ENCODE measurements at places on chromosomes 16 and 17.

DNA sequence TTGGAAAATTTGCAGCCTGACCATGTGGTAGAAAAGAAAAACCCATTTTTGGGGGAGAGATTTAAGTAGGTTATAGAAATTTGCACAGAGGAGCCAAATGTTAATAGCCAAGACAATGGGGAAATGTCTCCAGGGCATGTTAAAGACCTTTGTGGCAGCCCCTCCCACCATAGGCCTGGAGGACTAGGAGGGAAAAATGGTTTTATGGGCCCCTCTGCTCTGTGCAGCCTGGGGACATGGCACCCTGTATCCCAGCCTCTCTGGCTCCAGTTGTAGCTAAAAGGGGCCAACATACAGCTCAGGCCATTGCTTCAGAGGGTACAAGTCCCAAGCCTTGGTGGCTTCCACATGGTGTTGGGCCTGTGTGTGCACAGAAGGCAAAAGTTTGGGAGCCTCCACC, 245.9 kb upstream of the AXIN2 start:
- no peak for DNase-seq

DNA sequence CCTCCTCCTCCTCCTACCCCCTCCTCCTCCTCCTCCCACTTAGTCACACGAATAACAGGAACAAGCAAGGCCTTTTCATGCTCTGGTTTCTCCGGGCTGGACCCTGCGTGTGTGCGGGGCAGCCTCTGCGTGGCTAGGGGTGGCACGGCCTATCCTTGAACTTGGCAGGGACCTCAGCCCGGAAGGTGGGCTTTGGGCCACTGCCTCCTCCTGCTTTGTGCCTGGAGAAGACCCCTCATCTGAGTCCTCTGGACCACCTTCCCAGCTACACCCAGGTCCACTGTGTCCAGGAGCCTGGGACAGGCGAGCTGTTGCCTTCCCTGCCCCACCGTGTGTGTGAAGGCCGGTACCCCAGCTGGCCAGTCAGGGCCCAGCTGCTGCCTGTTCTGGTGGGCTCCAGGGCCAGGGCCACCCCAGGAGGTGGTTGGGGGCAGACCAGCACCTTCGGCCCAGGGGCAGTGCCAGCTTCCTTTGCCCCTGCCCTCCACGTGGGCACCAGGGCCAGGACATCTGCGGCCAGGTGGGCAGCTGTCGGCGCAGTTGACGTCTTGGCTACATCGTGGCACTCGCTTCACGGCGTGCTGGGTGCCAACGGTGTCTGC, 35.4 kb downstream of the GINS2 start:
- no peak for DNase-seq

DNA sequence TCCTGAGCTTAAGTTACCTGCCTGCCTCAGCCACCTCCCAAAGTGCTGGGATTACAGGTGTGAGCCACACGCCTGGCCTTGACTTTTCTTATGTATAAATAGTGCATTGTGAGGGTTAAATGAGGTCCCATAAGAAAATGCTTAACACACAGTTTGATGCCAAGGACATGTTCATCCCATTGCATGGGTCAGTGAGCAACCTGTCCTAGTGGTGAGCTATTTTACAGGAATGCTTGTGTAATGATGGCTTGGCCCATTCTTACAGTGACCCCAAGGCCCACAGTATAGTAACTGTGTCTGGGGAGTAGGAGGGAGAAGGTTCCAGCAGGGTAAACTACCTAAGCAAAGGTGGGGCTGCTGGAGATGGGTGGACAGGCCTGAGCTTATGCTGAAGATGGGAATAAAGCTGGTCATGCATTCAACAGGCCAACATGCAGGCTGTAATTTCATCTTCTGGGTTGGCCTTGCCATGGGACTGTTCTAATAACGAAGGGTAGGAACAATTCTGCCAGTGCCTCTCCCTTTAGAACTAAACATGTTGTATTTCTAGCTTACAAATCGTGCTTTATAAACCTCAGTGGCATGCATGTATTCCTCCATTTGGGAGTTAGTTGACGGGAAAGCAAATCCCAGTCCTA, 6.2 kb downstream of the ACSF2 start:
- DNase-seq, result no peak

GRCh38 chr16:84829168-84829965, 9.6 kb downstream of the CRISPLD2 start:
- DNase-seq, result no peak

DNA sequence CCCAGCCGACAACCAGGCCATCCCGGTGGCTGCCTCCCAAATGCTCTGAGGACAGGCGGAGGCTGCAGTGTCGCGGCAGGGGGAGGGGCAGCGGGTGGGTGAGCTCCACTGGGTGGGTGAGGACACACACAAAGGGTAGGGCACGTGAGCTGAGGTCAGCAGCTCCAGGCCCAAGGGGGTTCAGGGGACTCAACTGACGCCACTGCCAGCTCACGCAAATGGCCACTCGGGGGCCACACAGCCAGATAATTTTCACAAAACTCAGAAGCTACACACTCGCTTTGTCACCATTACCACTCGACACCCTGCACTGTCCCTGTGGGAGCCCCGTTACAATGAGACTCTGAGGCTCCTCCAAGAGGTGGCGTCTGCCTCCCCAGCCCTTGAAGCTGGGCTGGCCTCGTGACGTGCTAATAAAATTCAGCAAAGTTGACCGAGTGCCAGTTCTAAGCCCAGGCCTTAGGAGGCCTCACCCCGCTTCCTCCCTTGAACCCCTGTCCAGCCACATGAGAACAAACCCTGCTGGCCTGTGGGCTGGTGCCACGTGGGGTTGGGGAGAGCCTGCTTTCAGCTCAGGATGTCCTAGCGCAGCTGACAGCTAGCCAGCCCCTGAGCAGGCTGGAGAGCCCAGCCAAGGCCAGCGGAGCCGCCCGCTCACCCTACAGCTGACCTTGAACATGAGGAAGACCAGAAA, 56.9 kb downstream of the RMI2 start:
- DNase-seq, result no peak

DNA sequence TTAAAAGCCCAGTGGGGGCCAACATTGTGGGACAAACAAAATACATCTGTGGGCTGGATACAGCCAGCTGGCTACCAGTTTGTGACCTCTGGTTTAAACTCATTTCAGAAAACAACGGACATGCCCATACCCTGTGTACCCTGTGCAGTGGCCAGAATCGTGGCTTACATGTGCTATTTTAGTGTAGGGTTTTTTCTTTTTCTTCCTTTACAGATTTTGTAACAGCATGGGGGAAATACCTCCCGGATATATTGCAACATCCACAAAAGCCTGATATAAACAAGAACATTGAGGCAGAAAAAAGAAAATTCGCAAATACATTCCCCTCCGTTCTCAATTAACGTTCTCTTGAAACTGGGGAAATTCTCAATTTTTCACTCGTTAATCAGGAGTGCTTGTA, 7.3 kb downstream of the HS3ST4 start:
- DNase-seq, result no peak

GRCh38 chr17:81722184-81723120, 10.4 kb downstream of the SLC25A10 start:
- DNase-seq, result no peak

Measured in CD4-positive, alpha-beta T cell treated with Interferon gamma for 1 hour (primary cell).